ENCODE measurements at places on chromosomes 13 and 19.

DNA sequence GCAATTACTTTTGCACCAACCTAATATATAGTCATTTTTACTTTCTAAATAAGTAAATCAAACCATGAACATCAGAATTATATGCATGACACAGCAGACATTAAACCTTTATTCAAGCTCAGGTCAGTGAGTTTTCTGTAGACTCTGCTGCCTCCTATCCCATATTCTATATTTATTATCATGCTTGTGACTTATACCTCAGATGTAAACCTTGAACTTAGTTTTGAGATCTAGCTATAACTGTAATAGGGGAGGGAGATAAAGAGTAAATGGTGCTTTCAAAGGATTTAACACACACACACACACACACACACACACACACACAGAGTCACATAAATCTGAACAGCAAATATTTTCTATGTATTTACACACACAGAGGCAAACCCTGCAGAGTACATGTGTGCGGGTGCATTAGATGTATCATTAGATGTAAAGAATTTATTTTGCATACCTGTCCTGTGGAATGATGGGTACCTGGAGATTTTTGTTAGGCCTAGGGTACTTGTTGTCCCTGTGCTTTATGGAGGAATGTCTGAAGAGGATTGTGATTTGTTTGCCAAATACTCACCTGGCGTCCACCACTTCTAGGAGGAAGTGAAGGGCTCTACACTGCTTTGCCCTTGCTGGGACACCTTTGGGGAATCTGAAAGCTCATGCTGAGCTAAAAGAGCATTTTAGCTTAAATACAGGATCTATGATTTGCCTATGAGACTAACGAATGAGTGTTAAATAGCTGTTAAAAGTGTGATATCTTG lies 521.9 kb downstream of the KLF5 start:
- DNase-seq = no peak

GRCh38 chr19:655691-656090 lies 7.3 kb downstream of the RNF126 start:
- no peak for DNase-seq

DNA sequence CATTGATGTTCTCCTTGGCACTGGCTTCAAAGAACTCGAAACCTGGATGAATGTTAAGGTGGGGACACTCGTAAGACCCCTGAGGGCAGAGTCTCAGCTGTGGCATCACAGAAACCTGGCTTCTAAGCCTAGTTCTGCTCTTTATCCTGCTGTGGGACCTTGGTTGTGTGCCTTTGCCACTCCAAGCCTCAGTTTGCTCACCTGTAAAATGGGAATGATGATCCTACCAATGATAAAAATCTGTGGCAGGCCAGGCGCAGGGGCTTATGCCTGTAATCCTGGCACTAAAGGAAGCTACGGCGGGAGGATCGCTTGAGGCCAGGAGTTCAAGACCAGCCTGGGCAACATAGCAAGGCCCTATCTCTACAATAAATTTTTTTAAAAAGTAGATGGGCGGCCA lies 13.9 kb downstream of the RAB3D start:
- DNase-seq = no peak

- DNase-seq = peak; percentile 85
Measured at GRCh38 chr19:45767410-45767880, 1.6 kb downstream of the SIX5 start.

GRCh38 chr19:43778651-43779050 lies 2.1 kb downstream of the KCNN4 start:
- DNase-seq = no peak

GRCh38 chr13:108897955-108898354 lies 268.5 kb downstream of the MYO16 start:
- no peak for DNase-seq

DNA sequence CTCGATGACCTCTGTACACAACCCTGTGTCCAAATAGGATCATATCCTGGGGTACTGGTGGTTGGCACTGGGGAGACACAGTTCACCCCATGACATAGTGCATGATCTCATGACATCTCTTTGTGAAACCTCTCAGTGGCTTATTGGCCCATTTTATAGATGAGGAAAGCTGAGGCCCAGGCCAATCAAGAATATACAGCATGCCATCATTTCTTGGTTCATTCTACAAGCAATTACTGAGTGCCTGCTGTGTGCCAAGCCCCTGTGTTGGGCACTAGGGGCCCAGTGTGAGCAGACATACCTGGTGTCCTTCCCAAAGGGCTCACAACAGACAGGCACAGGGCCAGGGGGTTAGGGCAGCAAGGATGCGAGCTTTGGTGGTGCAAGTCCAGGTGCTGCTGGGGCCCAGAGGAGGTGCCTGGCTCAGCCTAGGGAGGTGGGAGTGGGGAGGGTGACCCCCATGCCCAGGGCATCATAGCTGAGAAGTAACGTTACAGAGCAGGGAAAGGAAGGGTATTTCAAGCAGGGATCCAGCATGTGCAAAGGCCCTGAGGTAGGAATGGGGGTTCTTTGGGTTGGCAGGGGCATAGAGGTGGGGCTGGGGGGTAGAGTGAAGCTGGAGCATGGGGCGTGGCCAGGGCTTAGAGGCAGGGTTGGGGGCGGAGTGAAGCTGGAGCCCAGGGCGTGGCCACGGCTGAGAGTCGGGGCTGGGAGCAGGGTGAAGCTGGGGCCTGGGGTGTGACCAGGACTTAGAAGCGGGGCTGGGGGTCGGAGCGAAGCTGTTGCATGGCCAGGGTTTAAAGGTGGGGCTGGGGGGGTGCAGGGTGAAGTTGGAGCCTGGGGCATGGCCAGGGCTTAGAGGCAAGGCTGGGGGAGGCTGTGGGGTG lies 20.7 kb downstream of the COLGALT1 start:
- DNase-seq = no peak

DNA sequence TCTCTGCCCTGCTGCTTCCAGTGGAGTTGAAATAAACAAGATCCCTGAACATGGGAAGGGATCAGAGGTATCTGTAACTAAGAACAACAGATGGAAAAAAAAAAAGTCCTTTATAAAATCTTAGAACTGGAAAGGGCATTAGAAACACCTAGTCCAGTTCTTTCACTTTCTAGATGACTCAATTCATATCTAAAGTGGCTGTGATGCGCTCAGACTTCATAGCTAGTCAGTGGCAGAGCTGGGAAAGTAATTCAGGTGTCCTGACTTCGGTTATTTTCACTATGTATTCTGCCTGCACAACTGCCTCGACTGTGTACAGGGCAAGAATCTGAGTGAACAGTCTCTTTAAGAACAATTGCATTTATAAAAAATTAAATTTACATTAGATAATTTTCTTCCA lies 151.8 kb upstream of the TMTC4 start:
- DNase-seq = no peak

DNA sequence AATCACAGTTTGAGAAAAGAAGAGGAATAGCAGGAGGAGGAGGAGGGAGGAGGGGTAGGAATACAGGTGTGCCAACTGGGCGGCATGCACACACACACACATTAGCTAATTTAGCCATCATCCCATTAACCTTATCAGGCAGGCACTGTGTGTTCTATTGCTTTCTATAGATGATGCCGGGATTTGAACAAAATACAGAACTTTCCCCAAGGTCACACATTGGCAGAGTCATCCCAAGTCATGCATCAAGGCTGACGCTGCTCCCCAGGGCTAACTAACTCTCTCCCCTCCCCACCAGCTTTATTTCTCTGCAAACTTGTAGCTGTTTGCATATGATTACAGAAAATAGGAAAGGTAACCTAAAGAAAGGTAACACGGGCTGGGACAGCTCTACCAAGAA lies 83.0 kb downstream of the NUFIP1 start:
- DNase-seq = no peak

DNA sequence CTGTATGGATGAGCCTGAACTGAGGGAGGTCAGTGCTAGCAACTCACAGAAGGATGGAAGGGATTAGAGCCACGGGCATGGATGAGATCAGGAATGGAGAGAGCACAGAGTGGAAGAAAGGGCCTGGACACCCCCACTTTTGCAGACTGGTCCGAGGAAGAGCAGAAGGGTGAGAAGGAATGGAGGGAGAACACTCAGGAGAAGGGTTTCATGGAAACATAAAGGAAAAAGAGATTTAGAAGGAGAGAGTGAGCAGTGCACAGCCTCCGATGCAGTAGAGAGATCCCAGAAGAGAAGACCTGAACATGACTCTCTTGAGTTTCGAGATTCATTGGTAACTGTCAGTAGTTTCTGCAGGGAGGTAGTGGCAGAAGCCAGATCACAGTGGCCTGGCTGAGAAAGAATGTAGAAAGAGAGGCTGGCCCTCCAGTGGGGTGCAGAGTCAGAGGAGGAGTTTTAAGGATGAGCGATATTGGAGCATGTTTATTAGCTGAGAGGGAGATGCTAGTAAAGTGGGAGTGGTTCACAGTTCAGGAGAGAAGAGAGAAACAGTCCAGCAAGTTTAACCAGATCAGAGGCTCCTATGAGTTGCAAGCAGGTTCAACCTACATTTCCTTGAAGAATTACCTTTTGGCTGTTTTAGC lies 108.9 kb downstream of the ZAR1L start:
- DNase-seq = no peak

DNA sequence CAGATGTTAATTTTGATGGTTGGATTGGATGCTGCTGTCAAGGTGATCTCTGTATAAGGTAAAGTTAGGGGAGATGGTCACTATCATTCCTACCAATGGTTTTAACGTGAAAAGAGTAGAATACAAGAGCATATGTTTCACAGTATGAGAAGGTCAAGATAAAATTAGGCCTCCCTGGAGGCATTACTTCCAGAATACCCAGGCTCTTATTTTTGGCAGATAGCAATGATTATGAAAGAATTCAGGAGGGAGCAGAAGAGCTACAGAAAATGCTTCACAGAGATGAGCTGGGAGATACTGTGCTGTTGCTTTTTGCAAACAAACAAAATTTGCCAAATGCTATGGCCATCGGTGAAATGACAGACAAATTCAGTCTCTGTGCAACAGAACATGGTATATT lies 547.5 kb upstream of the SPRY2 start:
- DNase-seq = no peak

- DNase-seq = no peak
Measured at GRCh38 chr19:58056261-58056660, 2.8 kb upstream of the ZNF135 start.

GRCh38 chr19:43754253-43754502 lies 584 bp downstream of the SMG9 start:
- no peak for DNase-seq

DNA sequence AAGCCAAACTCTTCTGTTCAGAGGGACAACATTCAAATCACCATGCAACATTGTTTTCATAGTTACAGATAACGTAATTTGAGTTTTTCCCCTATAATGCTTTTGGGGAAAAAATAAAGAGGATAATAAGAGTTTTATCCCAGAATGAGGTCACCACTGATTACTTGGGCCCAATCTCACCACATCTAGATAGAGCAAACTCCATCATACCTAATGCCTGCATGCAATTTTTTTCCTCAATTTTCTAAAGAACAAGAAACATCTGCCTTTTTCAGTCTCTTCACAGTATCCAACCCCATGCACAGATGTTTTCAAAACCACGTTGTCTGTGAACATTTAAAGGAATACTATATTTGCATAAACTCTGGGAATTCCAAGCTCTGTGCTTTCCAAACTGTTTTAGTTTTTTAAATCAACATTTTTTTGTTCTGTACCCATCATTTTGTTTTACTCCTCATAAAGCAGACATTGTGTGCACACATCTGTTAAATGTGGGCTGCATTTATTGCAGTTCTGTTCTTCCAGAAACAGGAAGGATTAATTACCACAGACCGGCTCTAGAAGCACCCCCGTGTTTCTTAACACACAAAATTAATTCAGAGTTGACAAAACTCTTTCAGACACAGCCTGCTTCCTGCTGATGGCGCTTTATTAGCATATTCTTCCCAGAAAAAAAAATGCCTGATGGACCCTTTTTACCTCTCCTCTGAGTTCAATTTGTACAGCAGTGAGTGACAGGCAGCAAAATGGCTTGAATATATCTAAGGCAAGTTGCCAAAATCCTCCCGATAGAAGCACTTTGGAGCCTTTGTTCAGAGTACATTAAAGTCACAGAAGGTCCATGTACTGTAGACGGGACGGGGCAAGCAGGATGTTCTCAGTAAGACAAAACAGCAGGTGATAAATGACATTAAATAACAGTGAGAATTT lies 1171.9 kb downstream of the EFNB2 start:
- DNase-seq = no peak

- no peak for DNase-seq
Measured at GRCh38 chr13:97339988-97340749, 93.8 kb upstream of the RAP2A start.

GRCh38 chr19:35955881-35956634 lies 19.9 kb downstream of the LRFN3 start:
- DNase-seq = no peak

GRCh38 chr13:33797622-33798021 lies 20.3 kb upstream of the RFC3 start:
- no peak for DNase-seq

All from hepatic stellate cell (primary cell).